Gastroesophageal sphincter (tissue), 4 donors: ENCODE measurements at places on chromosomes 5 and 9. TPM values are rescaled to one million over a fixed set of nuclear protein-coding genes. Genes with fewer than 3 reads are reported as not detected.

PDCD1LG2 gene
- 2.2 TPM for total RNA-seq

SHISAL2B gene
- not detected for total RNA-seq

ITGA1 gene
- total RNA-seq = 239 TPM

HRCT1 gene
- total RNA-seq = 10.1 TPM

HBEGF gene
- total RNA-seq = 4.7 TPM

PTTG1 gene
- total RNA-seq = 31.8 TPM

SPATA31C1 gene
- total RNA-seq = not detected

PLAC8L1 gene
- not detected for total RNA-seq

DNA sequence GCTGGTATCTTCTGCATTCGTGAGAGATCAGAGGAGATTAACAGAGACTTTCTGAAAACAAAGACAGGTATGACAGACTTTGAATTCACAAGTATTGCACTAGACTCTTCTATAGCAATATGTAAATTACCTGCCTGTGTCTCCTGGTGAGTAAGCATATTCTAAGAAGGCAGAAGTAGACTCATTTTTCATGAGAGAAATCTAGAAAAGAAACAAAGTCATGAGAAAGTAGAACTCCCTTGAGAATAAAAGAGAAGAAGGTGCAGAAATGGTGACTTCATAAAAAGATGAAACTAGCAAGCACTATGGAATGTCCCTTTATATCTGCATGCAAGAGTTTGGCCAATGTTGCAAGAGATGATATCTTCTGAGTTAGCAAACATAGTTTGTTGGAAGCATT is 419.8 kb downstream of the DMRT2 start:
- no peak for ATAC-seq
- no peaks in the 10 kb centered on the region for H3K27me3 ChIP-seq
- H3K36me3 ChIP-seq = no peaks in the 10 kb centered on the region
- H3K4me3 ChIP-seq = no peak overlapping the region
- H3K4me1 ChIP-seq = no peaks in the 10 kb centered on the region

DNA sequence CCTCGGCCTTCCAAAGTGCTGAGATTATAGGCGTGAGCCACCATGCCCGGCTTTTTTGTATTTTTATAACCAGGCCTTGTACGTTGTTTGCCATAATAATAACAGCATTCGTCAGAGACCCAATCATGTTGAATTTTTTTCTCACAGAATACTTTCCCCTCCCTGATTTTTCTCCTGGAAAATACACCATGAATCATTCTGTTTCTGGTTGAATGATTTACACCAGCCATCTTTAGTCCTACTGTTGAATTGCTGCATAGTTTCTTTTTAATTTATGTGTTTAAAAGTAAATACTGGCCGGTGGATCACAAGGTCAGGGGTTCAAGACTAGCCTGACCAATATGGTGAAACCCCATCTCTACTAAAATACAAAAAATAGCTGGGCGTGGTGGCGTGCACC is 3.5 kb downstream of the CNOT8 start:
- H3K4me1 ChIP-seq = peaks cover 20% of the 10 kb centered on the region
- H3K27ac ChIP-seq = no peak overlapping the region
- no peak for ATAC-seq
- H3K36me3 ChIP-seq = peaks cover 39% of the 10 kb centered on the region
- no peaks in the 10 kb centered on the region for H3K27me3 ChIP-seq
- H3K4me3 ChIP-seq = no peak overlapping the region

DNA sequence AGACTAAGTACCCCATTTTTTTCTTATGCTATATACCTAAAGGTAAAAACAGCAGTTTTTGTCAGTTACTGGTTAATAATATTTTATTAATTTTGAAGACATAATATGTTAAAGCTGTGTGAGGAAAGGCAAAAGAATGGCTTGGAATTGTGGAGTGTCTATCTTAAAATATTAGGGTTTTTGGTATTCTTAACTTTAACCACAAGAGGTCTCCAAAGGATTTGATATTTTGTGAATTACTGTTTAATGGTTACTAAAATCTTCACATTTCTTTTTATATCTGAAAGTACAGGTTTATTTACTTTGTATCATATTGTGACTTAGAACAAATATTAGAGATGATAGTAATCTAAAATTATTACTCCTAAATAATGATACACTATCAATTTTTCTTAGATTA is 32.0 kb upstream of the DHFR start:
- no peak for ATAC-seq
- no peak overlapping the region for H3K27ac ChIP-seq
- H3K36me3 ChIP-seq = no peaks in the 10 kb centered on the region
- no peak overlapping the region for H3K4me3 ChIP-seq

DNA sequence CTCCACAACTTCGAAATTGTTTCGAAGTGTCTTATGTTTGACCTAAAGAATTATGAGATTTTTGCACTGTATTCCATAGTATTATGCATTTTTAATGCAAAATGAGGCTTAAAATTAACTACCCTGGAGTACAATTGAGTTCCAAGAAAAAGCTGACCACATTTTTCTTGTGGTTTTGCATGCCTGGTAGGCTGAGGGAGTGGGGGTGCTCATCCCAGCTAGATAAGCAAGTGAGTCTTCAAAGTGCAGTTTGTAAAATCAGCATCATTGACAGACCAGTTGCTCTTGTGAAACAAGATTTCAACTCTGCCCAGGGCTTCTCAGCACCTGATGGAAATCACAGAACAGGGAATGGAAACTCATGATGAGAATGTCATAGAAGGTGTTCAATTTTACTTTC is 17.0 kb upstream of the NDUFS4 start:
- H3K27ac ChIP-seq = no peak overlapping the region
- H3K4me3 ChIP-seq = no peak overlapping the region
- ATAC-seq = no peak
- no peaks in the 10 kb centered on the region for H3K36me3 ChIP-seq
- no peaks in the 10 kb centered on the region for H3K4me1 ChIP-seq

DNA sequence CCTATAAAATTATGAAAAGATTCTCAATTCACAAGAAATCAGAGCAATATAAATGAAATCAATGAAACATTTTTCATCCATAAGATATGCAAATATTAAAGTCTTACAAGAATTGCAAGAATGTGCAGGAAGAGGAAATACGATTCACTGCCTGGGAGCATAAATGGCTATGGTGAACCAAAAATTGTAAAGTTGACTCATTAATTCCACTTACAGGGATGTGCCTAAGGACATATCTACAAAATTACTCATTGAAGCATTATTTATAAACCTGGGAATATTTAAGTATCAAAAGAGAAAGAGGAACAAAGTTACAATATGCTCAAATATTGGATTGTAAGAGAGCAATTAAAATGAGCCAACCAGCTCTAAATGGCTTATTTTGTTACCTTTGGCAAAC is 6.9 kb upstream of the NIPSNAP3A start:
- H3K4me3 ChIP-seq = no peak overlapping the region
- H3K27me3 ChIP-seq = no peaks in the 10 kb centered on the region
- H3K36me3 ChIP-seq = no peaks in the 10 kb centered on the region
- H3K4me1 ChIP-seq = no peaks in the 10 kb centered on the region

GRCh38 chr5:131280417-131280816 is 16.6 kb downstream of the CDC42SE2 start:
- no peaks in the 10 kb centered on the region for H3K4me1 ChIP-seq
- H3K36me3 ChIP-seq = no peaks in the 10 kb centered on the region
- H3K4me3 ChIP-seq = no peak overlapping the region
- ATAC-seq = no peak

DNA sequence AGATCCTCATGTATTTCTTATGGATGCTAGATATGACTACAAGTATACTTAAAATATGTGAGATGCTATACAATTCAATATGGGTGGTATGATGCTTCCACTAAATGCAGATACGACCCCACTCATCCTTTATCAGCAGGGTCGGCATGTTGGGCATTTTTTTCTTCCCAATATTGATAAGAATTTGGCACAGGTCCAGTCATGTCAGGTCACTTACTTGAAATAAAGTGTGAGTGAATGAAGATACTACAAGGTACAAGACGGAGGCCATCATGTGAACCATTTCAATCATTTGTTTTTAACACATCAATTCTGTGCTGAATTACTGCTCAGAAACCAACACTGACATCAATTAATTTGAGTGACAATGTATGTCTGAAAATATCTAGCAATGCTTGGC is 146.9 kb upstream of the GNA14 start:
- no peaks in the 10 kb centered on the region for H3K4me1 ChIP-seq
- no peak overlapping the region for H3K4me3 ChIP-seq
- ATAC-seq = no peak
- no peaks in the 10 kb centered on the region for H3K27me3 ChIP-seq

DNA sequence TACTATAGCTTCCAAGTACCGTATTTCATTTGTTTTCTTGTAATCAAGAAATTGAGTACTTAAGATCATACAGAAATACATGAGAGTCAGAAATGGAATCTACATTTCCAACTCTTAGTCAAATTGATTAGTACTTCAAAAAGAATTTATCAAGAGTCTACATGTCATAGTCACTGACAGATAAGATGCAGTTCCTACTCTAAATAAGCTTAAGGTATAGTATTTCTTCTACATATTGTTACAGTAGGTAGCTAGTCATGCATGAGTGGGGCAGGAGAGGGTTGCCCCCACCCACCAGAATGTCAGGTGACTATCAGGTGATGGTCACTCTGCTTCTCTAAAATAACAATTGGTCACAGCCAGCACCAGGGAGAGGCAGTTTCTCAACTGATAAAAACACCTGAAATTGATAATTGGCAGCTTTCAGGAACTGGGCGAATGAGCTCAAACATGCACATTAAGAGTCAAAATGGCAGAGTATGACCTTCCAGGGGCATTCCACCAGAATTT is 2.9 kb downstream of the BAAT start:
- ATAC-seq = no peak
- no peaks in the 10 kb centered on the region for H3K4me1 ChIP-seq
- H3K27ac ChIP-seq = no peak overlapping the region
- no peak overlapping the region for H3K4me3 ChIP-seq

DNA sequence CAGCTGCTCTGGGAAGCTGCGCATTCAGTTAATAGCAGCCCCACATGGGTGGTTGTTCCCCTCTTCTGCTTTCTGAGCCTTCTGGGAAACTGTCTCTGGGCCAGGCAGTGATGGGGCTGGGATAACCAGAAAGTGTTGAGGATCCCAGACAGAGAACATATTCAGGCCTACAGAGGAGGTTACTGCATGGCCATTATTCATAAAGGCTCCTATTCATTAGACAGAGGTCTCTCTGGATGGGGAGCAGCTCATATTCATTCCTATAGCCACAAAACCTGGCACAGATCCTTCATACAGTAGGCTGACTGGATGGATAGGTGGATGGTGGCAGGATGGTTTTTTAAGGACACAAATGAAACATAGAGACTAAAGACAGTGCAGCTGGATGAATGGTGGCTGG is 76.3 kb downstream of the HSPA4 start:
- ATAC-seq = no peak
- H3K4me3 ChIP-seq = no peak overlapping the region
- no peaks in the 10 kb centered on the region for H3K36me3 ChIP-seq

- peak overlapping the region; percentile 95 for H3K27ac ChIP-seq
- no peak for ATAC-seq
- no peaks in the 10 kb centered on the region for H3K36me3 ChIP-seq
- peak overlapping the region; percentile 58 for H3K4me3 ChIP-seq
- H3K27me3 ChIP-seq = no peaks in the 10 kb centered on the region
- no peaks in the 10 kb centered on the region for H3K4me1 ChIP-seq
Measured at GRCh38 chr9:129598089-129598596, 22.8 kb downstream of the C9orf50 start.

DNA sequence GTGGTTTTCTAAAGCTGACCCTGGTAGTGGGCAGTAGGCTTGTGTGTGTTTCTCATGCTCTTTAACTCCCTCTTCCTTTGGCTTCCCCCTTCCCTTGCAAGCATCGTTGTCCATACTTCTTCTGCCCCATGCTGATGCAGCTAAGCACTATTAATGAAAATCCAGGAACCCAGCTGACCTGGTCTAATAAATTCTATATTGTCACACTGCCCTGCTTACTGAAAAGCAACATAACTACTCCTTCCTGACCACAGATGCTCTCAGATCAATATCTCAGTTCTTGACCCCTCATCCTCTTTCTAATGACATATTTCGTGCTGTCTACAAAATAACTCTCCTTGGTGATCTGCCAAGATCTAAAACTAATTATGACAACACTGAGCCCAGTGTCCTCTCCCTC is 405.5 kb downstream of the EFNA5 start:
- H3K4me3 ChIP-seq = no peak overlapping the region
- no peak overlapping the region for H3K27ac ChIP-seq
- ATAC-seq = no peak
- H3K4me1 ChIP-seq = no peaks in the 10 kb centered on the region
- no peaks in the 10 kb centered on the region for H3K36me3 ChIP-seq

- no peaks in the 10 kb centered on the region for H3K27me3 ChIP-seq
- no peak for ATAC-seq
- H3K4me1 ChIP-seq = no peaks in the 10 kb centered on the region
Measured at GRCh38 chr9:123680352-123680751, 249.6 kb downstream of the DENND1A start.

DNA sequence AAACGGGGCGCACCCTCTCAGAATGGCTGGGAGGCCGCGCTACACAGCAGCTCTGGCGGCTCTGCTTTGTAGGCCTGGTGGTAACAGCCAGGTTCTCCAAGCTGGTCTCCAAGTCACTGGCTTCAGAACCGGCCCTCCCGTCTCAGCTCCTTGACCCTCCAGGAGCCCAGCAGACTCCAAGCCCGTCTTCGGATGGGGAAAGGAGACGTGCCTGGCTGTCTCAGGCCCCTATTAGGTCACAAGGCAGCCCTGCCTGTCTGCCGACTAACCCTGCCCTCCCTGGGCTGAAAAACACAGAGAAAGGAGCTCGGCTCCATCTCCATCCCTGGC is 2.2 kb downstream of the ASB6 start:
- no peak for ATAC-seq
- H3K4me1 ChIP-seq = peaks cover 42% of the 10 kb centered on the region
- H3K4me3 ChIP-seq = no peak overlapping the region

GRCh38 chr5:149011084-149011483 is 51.8 kb downstream of the SH3TC2 start:
- H3K4me1 ChIP-seq = no peaks in the 10 kb centered on the region
- H3K4me3 ChIP-seq = no peak overlapping the region

GRCh38 chr9:126915281-126915816 is 767 bp downstream of the RALGPS1 start:
- H3K4me3 ChIP-seq = peak overlapping the region; percentile 80

DNA sequence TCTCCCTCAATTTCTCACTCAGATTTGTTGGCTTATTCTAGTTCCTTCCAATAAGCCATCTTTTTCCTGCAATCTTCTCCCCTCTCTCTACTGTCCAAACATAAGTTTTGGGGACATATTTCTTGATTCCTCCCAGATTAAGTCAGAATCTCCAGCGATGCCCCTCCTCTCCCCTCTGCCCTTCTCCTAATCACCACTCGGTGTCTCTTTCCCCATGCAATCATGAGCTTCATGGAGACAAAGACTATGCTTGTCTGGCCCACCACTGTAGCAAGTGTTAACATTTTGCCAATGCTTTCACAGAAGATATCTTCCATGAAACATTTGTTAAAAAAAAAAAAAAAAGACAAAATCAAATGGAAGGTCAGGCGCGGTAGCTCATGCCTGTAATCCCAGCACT is 42.4 kb downstream of the PDE6A start:
- no peaks in the 10 kb centered on the region for H3K27me3 ChIP-seq
- no peaks in the 10 kb centered on the region for H3K36me3 ChIP-seq
- H3K27ac ChIP-seq = no peak overlapping the region
- H3K4me1 ChIP-seq = no peaks in the 10 kb centered on the region

GRCh38 chr9:33233626-33234342 is 6.2 kb upstream of the SPINK4 start:
- H3K4me3 ChIP-seq = no peak overlapping the region
- no peaks in the 10 kb centered on the region for H3K4me1 ChIP-seq
- no peaks in the 10 kb centered on the region for H3K36me3 ChIP-seq
- H3K27ac ChIP-seq = no peak overlapping the region

- no peak overlapping the region for H3K4me3 ChIP-seq
- H3K27me3 ChIP-seq = no peaks in the 10 kb centered on the region
Measured at GRCh38 chr9:35697486-35697885, 7.8 kb upstream of the TPM2 start.
